ENCODE measurements at places on chromosomes 12 and 14. TPM values are rescaled to one million over a fixed set of nuclear protein-coding genes. Genes with fewer than 3 reads are reported as not detected.

Gene ACACB
- total RNA-seq = 1.7 TPM

Gene KANSL2
- total RNA-seq = 45.7 TPM

Gene NKX2-1
- total RNA-seq = not detected

Gene GALNT9
- 2.7 TPM for total RNA-seq

Gene RABGGTA
- total RNA-seq = 26.6 TPM

Gene RTN1
- 1.2 TPM for total RNA-seq

Gene LGALS3
- total RNA-seq = 37.4 TPM

Gene TMEM132D
- not detected for total RNA-seq

Gene ING4
- total RNA-seq = 34.8 TPM

DNA sequence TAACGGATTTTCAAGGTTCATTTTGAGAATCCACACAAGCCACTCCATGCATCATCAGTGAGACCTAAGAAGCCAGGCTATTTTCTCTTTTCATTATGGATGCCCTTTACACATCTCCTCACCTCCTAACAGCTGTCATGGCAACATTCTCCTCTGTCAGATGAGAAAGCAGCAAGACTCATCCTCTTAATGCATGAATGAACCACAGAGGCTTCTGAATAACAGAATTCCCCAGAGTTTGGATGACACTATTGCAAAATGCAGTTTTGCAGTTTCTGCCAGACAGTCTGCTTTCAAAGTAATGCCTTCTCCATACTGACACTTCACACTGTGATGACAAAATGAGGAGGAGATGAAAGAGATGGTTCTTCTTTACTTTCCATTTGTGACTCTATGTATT, 286.7 kb upstream of the GRIP1 start:
- no peak for DNase-seq

- DNase-seq = peak; percentile 80
Observed at GRCh38 chr12:20063116-20063515, 305.2 kb upstream of the PDE3A start.

GRCh38 chr14:38524636-38525509, 269.0 kb upstream of the CLEC14A start:
- no peak for DNase-seq

DNA sequence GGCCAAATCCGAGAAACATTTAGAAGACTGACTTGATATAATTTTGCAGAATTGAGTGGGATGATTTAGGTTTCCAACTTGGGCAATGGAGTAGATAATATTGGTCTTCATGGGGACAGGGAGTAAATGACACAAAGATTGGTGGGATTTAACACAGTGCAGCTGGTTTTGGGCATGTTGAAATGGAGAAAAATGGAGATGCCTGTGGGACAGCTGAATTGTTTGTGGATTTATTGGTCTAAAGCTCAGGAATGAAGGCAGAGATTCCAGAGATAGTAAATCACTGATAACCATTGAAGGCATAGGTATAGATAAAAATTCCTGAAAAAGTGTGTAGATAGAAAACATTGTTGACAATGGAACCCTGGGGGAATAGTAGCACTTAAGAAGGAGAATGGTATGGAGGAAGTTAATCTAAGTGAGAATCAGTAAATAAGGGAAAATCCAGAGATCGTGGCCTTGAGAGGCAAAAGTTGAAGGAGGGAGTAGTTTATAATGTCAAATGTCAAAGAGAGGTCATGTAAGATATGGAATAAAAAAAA, 120.9 kb upstream of the ATP2B1 start:
- no peak for DNase-seq

DNA sequence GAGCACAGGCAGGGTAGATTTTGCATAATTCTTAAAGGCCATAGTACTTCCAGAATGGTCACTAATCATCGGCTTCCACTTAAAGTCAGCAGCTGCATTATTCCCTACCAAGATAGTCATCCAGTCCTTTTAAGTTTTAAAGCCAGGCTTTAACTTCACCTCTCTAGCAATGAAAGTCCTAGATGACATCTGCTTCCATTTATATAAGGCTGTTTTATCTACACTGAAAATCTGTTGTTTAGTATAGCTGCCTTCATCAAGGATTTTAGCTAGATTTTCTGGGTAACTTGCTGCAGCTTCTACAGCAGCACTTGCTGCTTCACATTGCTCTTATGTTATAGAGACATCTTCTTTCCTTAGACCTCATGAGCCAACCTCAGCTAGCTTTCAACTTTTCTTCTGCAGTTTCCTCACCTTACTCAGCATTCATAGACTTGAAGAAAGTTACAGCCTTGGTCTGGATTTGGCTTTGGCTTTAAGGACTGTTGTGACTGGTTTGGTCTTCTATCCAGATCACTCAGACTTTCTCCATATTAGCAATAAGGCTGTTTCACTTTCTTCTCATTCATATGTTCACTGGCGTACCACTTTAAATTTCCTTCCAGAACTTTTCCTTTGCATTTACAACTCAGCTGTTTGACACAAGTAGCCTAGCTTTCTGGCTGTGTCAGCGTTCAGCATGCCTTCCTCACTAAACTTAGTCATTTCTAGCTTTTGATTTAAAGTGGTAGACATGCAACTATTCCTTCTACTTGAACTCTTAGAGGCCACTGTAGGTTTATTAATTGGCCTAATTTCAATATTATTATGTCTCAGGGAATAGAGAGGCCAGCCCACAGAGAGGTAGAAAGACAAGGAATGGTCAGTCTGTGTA, 209.9 kb upstream of the GARIN2 start:
- no peak for DNase-seq

- DNase-seq = peak; percentile 81
Observed at GRCh38 chr14:56333359-56334292, 215.4 kb downstream of the PELI2 start.

- no peak for DNase-seq
Observed at GRCh38 chr12:108442067-108442466, 73.0 kb upstream of the FICD start.

GRCh38 chr14:37824939-37825712, 229.7 kb downstream of the TTC6 start:
- DNase-seq = peak; percentile 16

- DNase-seq = no peak
Observed at GRCh38 chr12:52708010-52708409, 4.7 kb upstream of the KRT77 start.

- DNase-seq = no peak
Observed at GRCh38 chr14:105061428-105062047, 3.7 kb downstream of the GPR132 start.

DNA sequence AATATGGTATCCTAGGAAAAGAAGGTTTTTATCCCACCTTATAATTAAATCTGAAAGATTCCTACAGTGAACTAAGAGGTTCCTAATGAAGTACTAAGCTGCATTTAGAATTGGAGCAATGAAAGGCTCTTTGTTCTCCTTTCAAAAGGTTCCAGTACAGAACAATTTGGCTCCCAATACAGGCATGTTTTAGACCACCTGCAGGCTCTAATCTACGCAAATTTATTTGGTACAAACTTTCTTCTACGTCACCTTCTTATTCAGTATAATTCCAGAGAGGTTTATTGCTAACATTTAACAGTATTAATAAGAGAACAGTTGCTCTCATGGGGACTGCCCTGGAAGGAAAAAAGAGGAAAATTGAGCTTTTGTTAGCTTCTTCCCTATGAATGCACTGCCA, 37.6 kb upstream of the SLCO1C1 start:
- no peak for DNase-seq

All from astrocyte (in vitro differentiated cells and primary cell).